ENCODE measurements at places on chromosomes 12 and 14.
A peak's percentile ranks its signal among the peaks of the same experiment; 100 is the strongest.

GRCh38 chr12:71693126-71693525 is 7.2 kb downstream of the TMEM19 start:
- no peak for DNase-seq

GRCh38 chr14:91669867-91670266 is 62.0 kb downstream of the CATSPERB start:
- DNase-seq: no peak

DNA sequence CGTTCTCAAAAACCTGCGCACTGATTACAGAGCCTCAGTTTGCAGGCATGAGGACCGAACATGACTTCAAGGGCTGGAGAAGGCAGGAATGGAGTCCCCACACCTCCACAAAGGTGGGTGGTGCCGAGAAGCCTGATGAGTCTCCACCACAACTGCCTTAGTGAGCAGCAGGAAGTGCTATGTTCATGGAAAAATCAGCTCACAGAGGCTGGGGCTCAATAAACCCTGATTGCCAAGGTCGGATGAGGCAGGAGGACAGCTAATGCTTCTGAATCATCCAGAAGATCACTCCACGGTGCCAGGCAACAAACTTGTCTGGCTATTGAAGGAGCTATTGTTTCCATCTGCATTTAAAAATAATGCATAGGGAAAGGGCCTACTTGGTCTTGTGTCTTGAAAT is 31.1 kb downstream of the APPL2 start:
- peak; percentile 60 for DNase-seq

GRCh38 chr12:15155271-15155670 is 65.9 kb downstream of the RERG start:
- no peak for DNase-seq

- DNase-seq: no peak
Observed at GRCh38 chr12:88144037-88144436, 1.9 kb downstream of the TMTC3 start.

GRCh38 chr12:112936264-112936663 is 2.0 kb upstream of the OAS3 start:
- DNase-seq: no peak

- DNase-seq: peak; percentile 94
Observed at GRCh38 chr14:75176142-75176820, at the start of gene TMED10. TMED10 (minus strand) TSS chr14:75176612; CDS start chr14:75176579, 33 bp downstream.

- no peak for DNase-seq
Observed at GRCh38 chr12:26767116-26767515, 65.9 kb downstream of the ITPR2 start.

DNA sequence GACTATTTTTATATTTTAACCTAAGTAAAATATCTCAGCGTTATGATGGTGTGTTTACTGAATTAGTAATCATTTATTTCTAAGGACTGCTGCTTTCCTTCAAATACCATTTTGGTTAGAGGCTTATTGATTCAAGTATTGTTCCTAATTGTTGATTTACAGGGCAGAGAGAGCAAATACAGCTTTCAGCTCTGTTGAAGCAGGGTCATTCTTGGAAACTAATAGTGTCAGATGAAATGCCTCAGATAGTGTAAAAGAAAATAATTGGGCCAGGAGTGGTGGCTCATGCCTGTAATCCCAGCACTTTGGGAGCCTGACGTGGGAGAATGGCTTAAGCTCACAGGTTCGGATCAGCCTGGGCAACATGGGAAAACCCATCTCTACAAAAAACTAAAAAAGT is 249.3 kb downstream of the FUT8 start:
- DNase-seq: no peak

- no peak for DNase-seq
Observed at GRCh38 chr12:111173391-111173790, 195.5 kb downstream of the PHETA1 start.

- DNase-seq: no peak
Observed at GRCh38 chr14:104656014-104656714, 33.3 kb upstream of the INF2 start.

- DNase-seq: no peak
Observed at GRCh38 chr14:88975926-88976325, 151.5 kb downstream of the TTC8 start.

DNA sequence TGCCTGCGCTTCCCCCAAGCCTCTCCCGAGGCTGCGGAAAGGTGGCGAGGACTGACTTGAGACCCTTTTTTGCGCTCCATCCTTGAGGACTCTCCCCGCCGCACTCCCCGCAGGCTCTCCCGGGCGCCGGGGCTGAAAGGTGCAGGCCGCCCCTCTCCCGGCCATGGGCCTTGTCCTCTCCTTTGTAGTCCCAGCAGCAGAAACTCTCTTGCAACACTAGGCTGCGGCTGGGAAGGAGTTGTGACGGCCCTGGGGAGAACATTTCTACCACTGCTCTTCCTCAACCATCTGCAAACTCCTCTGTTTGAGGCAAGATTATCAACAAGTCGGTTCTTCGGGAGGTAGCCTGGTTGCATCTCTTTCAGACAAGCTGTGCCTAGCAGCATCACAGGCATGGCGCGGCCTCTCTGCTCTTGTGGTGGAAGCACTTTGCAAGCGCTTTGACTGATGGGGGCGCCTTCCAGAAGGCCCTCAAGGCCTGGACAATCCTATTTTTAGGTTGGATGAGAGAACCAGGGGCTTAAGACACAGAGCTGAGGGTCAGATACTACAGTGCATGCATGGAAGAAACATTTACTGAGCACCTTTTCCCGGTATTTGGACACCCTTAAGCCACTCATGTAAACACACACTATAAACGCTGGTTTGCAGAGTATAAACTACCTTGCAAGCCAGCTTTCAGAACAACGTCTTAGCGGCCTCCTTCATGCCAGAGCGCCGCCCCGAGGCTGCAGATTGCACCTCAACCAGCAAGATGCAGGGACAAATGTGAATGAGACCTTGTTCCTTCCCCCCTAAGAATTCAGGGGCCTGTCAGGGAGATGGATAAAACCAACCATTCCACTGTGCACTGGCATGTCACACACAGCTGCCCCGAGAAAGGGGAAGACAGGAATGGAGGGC is 1.2 kb upstream of the PRIMA1 start:
- peak; percentile 19 for DNase-seq

DNA sequence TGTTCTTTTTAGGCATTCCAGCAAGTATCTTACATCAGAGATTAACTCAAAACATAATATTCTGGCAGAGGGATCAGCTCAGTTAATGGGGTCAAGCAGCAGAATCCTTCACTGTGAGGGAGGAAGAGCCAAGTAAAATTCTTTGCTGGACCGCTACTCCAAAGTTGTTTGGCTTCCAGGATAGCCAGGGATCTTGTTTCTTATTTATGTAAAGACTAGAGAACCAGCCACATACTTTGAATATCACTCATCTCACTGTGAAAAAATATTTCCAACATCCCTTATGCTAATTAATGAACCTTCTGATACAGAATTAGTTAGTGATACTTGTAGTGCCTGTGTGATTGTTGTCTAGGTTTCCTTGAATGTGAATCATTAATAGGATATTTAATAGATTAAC is 94.2 kb downstream of the PLEKHA5 start:
- no peak for DNase-seq

- no peak for DNase-seq
Observed at GRCh38 chr14:53220914-53221313, 67.8 kb upstream of the DDHD1 start.

GRCh38 chr14:66746316-66747006 is 238.5 kb downstream of the GPHN start:
- no peak for DNase-seq

- no peak for DNase-seq
Observed at GRCh38 chr12:88634008-88634407, 53.7 kb upstream of the KITLG start.

DNA sequence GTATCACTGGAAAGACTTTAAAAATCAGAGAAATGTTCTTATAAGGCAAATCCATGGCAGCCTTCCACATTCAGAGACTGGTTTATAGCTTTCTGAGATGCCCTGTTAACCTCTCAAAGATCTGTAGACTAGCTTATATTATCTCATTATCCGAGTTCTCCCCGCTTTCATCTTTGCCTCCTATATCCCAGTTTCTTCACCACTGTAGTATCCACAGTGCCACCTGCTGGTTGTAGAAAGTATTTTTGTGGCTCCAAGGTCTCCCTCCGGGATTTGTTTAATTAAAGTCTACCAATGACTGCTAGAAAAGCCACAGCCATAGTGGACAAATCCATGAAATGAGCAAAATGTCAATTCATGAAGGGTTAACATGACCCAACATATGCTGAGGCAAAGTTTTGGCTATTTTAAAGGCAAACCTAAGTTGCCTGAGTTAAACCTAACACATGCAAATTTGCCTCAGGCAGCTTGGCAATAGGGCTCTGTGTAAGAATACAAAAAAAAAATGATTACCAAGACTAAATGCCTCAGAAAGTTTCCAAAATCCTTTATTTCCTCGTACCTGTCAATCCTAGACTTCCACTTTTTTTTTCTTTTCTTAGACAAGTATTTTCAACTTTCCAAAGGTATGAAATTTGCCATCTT is 218.8 kb upstream of the BMP4 start:
- peak; percentile 52 for DNase-seq

DNA sequence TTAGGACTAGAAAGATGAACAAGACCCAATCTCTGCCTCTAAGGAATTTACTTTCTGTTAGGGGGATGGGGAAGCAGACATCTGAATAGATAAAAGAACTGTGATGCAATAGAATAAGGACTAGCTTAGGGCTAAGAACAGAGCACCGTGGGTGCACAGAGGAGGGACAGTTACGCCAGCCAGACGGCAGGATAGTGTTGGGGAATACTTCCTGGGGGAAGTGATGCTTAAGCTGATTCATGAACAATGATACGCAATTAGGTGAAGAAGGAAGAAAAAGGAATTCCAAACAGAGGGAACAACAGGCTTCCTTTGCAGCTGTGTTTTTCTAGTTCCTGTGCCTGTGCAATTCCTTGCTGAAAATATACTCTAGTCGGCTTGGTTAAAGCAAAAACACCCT is 501.1 kb downstream of the APAF1 start:
- no peak for DNase-seq

GRCh38 chr12:117125272-117125613 is 26.0 kb upstream of the TESC start:
- no peak for DNase-seq

- DNase-seq: no peak
Observed at GRCh38 chr12:123134271-123134671, 16.6 kb downstream of the PITPNM2 start.

DNA sequence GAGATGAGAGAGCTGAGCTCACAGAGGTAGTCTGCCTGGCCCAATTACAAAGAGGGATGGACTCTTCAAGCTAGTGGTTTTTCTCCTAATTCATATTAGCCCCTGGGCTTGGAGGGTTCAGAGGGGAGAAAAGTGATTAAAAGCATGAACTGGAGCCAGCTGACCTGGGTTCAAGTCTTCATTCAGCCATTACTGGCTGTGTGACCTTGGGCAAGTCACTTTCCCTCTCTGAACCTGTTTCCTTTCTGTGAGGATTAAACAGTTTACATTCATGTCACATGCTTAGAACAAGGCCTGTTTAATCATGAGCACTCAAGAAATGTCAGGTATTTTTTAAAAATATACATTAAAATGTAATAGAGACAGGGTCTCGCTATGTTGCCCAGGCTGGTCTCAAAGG is 7.2 kb upstream of the POP5 start:
- DNase-seq: no peak

DNA sequence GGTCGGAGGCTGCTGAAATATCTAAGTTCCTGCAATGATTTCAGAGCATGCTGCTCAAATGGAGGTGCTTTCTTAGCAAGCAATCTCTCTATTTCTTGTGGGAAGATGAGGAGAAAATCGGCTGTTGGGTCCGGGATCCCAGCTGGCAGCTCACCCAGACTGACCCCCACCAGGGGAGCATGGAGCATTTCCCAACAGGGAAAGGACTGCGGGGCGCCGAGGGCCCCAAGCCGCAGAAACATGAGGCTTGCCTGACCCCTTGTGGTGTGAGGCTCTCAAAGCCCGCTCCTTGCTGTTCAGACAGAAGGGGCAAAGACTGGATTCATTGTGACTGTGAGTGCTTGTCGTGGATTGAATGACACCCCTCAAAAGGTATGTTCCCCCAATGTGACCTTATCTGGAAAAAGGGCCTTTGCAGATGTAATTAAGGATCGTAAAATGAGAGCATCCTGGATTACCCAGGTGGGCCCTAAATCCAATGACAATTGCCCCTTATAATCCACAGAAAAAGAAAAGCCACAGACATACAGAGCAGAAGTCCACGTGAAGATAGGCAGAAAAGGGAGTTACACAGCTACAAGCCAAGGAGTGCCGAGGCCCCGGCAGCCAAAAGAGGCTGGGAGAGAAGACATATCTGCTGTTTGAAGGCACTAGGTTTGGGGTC is 116.3 kb upstream of the VASH1 start:
- DNase-seq: peak; percentile 33

DNA sequence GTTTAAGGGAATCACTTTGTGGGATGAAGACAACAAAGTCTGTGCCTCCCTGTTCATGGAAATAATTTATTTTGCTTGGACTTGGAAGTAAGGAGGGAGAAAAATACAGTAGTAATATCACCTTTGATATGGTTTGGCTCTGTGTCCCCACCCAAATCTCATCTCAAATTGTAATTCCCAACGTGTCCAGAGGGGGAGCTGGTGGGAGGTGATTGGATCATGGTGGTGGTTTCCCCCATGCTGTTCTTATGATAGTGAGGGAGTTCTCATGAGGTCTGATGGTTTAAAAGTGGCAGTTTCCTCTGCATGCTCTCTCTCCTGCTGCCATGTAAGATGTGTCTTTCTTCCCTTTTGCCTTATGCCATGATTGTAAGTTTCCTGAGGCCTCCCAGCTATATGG is 460.7 kb downstream of the NOVA1 start:
- DNase-seq: no peak

DNA sequence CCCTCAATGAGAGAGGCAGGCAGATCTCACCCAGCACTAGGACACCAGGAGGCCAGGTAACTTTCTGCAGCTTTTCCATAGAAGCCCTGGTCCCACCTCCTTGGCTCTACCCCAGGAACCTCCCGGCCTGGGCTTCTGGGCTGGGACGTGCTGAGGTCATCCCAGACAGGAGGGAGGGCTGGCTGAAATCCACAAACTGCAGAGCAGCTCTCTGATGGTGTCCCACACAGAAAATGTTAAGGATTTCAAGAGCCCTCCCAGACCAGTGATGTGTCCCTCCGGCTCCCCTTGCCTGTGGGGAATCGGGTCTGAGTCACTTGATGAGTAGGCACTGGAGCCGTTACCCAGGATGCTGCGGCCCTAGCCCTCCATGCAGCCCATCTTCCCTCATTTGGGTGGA is 124.1 kb downstream of the ESRRB start:
- DNase-seq: no peak

GRCh38 chr14:105484069-105484996 is 2.4 kb upstream of the CRIP1 start:
- no peak for DNase-seq

DNA sequence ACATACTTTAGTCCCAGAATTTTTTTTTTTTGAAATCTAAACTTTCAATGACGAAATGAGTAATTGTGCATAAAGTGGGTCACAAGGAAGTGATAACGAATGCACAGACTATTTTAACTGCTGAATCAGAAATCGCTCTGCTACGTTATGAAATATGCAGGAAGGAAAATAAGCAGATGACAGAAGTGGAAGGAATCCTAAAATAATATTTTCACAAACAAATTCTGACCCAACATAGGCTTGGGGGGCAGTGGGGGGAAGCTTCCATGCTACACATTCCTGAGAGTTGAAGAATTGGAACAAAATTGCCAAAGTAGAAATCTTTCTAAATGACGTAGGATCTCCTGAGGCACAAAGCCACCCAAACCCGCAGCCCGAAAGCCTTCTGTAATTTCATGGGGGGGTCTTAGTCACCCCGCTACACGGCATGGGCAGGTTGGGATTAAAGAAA is 89.6 kb downstream of the ARF6 start:
- no peak for DNase-seq

- no peak for DNase-seq
Observed at GRCh38 chr14:105844047-105844630, 317.8 kb downstream of the TMEM121 start.

Data from activated T-cell treated with anti-CD3 and anti-CD28 coated beads, Interleukin-2, amount 50 U/mL, for 48 hours (primary cell).